Activated naive CD4-positive, alpha-beta T cell treated with Interleukin-2 at 50 U/mL for 16 hours (primary cell): ENCODE measurements at places on chromosomes 1 and 21.
A peak's percentile ranks its signal among the peaks of the same experiment; 100 is the strongest.

DNA sequence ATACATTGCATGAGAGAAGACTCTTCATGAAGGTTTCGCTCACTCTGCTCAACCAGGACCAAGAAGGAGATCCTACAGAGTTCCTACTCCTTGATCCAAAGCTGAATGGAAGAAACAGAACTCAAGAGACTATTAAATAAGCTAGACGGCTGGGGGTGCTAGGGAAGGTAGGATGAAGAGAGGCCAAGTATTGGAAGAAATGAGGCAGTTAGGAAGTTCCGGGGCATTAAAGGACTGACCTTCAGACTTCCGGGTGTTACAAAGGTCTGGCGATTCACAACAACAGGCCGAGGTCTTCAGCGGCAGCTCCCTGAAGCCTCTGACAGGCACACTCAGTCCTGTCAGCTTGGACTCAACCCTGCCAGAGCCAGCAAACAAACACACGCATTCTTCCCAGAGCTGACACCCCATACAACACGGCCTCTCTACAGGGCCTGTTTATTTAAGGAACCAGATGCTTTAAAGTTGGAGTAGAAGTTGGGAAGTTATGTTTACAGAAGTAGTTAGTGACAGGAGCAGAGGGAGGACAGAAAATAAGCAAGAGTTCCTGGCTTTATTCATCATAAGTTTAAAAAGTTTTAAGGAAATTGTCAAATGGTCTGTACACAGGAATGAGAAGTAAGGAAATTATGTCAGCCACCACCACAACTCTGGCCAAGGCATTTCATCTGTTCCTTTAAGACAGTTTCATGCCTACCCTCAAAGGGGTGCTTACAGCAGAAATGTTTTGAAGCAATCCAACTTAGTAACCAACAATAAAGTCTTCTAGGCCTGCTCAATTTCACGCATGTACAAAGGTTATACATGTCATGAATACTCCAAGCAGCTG lies 4.7 kb downstream of the SORT1 start:
- no peak for DNase-seq

GRCh38 chr1:55735106-55735505 lies 519.9 kb upstream of the USP24 start:
- no peak for DNase-seq

- no peak for DNase-seq
These were observed 33.2 kb upstream of the ENO1 start for GRCh38 chr1:8911416-8912309.

GRCh38 chr1:234971586-234972297 lies 156.9 kb downstream of the TOMM20 start:
- DNase-seq, result no peak

- DNase-seq, result no peak
These were observed 241.0 kb upstream of the NFIA start for GRCh38 chr1:60841116-60842046.

DNA sequence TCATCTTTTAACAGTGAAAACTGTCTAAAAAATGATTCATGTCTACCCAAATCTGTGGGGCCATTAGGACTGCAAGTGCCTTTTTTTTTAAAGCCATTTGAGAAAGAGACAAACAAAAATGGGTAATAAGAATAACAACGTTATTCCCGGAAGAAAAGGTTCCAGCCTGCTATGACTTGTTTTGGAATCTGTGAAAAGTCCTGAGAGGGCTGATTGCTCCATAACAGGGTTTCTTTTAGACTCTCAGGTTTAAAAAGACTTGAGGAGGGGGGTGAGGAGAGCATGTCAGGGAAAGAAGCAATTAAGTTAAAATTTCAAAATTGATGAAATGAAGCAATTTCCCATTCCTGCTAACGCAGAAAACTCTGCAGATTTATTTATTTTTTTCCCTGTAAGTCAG lies 56.4 kb downstream of the CACHD1 start:
- DNase-seq, result no peak

GRCh38 chr1:233081735-233082134 lies 131.3 kb downstream of the NTPCR start:
- DNase-seq, result no peak

GRCh38 chr1:164609089-164609488 lies 50.1 kb downstream of the PBX1 start:
- no peak for DNase-seq

DNA sequence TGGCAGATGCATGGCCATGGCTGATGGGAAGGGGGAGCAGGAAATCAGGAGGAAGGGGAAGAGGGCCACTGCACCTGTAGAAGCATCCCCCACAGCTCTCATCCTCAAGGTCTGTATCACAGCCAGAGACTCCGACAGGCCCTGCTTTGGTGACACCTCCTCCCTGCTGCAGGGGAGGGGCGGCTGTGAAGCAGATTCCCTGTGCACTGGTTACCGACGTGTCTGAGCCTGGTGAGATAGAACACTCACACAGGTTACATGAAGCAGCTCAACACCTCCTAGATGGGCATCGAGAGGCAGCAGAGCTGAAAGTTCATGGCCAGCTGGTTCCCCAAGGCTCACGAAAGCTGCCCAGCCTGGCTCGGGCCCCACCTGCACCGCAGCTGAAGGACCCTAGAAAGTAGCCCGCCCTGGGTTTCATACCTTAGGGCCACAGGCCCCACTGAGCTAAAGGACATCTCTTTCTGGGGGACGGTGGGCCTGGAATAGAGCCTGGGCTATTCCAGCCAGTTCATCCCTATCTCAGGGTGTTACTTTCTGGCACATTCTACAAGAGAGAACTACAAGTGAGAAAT lies 30.2 kb upstream of the AJAP1 start:
- no peak for DNase-seq

DNA sequence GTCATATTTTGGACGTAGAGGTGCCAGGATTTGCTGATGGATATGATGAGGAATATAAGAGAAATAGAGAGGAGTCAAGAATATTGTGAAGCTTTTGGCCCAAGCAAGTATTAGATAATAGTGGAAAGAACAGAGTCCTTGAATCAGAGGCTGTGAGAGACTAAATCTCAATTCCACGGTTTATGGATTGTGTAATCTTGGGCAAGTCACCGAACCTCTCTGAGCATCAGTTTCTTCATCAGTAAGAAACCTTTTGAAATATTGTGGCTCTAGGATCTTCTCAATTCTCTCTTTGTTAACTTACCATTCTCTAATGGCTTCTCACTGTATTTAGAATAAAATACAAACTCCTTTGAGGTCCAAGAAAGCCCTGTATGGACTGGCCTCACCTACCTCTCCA lies 77.6 kb downstream of the RPS6KA1 start:
- no peak for DNase-seq

DNA sequence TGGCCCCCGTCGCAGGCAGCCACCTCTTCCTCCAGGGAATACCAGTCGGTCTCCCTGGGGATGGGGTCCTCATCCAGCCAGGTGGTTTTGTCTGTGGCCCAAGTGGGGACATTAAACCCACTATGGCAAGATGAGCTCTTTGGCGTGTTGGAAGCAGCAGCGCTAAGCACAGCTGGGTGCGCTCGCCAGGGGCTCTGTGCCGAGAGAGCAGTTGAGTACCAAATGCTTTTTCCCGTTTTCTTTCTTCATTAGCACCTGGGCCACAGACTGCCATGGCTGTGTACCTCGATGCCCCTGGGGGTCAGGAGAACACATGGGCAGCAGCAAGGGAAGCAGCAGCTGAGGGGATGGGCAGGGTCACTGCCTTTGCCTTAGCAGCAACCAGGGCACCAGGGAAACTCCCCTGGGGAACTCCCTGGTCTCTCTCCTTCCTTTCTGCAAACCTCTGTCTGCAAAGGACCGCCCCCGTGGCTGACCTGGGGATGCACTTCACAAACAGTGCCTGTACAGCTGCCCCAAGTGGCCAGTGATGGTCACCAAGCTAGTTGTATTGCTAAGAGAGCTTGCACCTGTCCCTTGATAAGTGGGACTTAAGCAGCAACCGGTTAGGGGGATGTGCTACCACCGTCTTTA lies 31.1 kb downstream of the EDARADD start:
- peak; percentile 24 for DNase-seq

GRCh38 chr1:185601189-185601588 lies 133.0 kb upstream of the HMCN1 start:
- DNase-seq, result no peak

DNA sequence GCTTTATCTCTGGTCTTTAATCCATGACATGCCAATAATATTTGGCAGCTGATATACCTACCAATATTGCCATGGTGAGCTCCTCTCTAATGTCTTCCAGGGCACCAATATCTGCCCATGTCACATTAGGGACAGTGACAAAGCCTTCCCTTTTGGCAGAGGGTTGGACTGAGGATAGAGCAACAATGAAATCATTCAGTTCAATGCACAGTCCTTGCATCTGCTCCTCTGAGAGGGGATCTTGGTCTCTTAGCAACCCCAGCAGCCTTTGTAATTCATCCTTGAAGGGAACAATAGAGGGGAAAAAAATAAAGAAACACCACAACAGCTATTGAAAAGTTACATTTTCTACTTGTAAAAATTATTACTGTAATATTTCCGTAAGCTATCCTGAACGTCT lies 42.3 kb downstream of the NVL start:
- no peak for DNase-seq

- DNase-seq, result no peak
These were observed 450.8 kb downstream of the KIF26B start for GRCh38 chr1:245605480-245606156.
